Hair follicular keratinocyte (primary cell): ENCODE measurements at places on chromosomes 1 and 21. TPM values are rescaled to one million over a fixed set of nuclear protein-coding genes. Genes with fewer than 3 reads are reported as not detected.

CYP4A22 gene
- not detected in 2 replicates for total RNA-seq

E2F2 gene
- 0.08 and 0.23 TPM in 2 replicates for total RNA-seq

DNALI1 gene
- total RNA-seq = 0.04 and 0.23 TPM in 2 replicates

RNU1-3 gene
- under 0.01 TPM in 2 replicates for total RNA-seq

PRKAA2 gene
- 0.53 and 1.6 TPM in 2 replicates for total RNA-seq

ADAMTS1 gene
- 9.9 and 13.7 TPM in 2 replicates for total RNA-seq

C4BPA gene
- total RNA-seq = not detected in 2 replicates

DISC1 gene
- 0.47 and 0.53 TPM in 2 replicates for total RNA-seq

CACNA1S gene
- not detected in 2 replicates for total RNA-seq

RNF186 gene
- not detected in 2 replicates for total RNA-seq

RORC gene
- total RNA-seq = 0.16 TPM in 1 of 2 replicates, not detected in the other

LCE1D gene
- not detected in 2 replicates for total RNA-seq

KCNT2 gene
- 0.08 TPM in 1 of 2 replicates, not detected in the other for total RNA-seq

RIPPLY3 gene
- 0.47 and 0.53 TPM in 2 replicates for total RNA-seq

PDE9A gene
- total RNA-seq = 0.19 and 2.3 TPM in 2 replicates

CXADR gene
- total RNA-seq = 10.1 and 11.7 TPM in 2 replicates

RGS4 gene
- total RNA-seq = 0.04 TPM in 1 of 2 replicates, not detected in the other

HTR6 gene
- not detected in 2 replicates for total RNA-seq

CDK11A gene
- total RNA-seq = 7.2 and 10.3 TPM in 2 replicates

CRB1 gene
- not detected in 2 replicates for total RNA-seq

EFNA1 gene
- total RNA-seq = 22.1 and 25.9 TPM in 2 replicates

OR2T2 gene
- not detected in 2 replicates for total RNA-seq
